ENCODE measurements at places on chromosomes 4 and X.

DNA sequence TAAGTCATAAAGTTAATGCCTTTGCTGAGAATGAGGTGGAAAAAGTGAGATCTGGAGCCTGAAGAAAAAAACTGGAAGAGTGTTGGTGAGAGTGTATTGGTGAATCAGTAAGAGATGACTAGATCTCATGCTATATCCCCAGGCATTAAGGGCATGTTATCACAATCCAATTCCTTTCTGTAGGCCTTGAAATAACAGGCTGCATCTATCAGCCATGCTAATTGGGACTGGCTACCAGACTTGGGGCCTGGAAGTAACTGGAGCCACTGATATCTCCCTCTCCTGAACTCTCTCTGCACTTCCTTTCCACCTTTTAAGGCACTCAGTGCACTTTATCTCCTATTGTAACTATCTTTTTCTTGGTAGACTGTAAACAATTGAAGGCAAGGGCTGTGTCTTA lies 88.8 kb upstream of the HPRT1 start:
- DNase-seq, result no peak

DNA sequence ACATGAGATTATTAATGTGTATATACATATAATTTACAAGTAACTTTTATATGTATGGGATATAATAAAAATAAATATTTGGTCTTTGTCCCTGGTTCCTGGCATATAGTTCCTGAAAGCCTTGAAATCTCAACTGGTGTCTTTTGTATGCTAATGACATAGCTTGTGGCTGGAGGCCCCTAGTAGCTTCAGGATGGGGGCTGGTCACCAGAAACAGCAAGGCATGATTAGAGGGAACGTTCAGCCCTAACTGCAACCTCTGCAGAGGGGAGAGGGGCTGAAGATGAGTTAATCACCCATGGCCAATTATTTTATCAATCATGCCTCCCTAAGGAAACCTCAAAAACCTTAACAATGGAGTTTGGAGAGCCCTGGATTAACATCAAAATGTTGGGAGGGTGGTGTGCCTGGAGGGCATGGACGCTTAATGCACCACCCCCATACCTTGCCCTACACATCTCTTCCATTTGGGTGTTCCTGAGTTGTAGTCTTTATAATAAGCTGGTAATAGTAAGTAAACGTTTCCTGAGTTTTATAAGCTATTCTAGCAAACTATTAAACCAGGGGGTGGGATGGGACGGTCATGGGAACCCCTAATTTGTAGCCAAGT lies 21.3 kb downstream of the PIN4 start:
- no peak for DNase-seq

- DNase-seq, result no peak
Measured at GRCh38 chrX:140664939-140665338, 44.6 kb upstream of the LINC00632 start.

GRCh38 chr4:173289353-173289727 lies 44.8 kb downstream of the HMGB2 start:
- no peak for DNase-seq

- DNase-seq, result peak; percentile 50
Measured at GRCh38 chr4:95560774-95561173, 12.0 kb upstream of the UNC5C start.

Measured in WERI-Rb-1 (cell line).